Dorsolateral prefrontal cortex (tissue), 122 donors: ENCODE measurements at places on chromosomes 7 and 10. TPM values are rescaled to one million over a fixed set of nuclear protein-coding genes. Genes with fewer than 3 reads are reported as not detected.

The TMEM273 gene
- 19.9 TPM for total RNA-seq

The AGBL3 gene
- total RNA-seq, result 6.3 TPM

The LIPN gene
- not detected for total RNA-seq

The THNSL1 gene
- total RNA-seq, result 5.6 TPM

The LRRD1 gene
- total RNA-seq, result 0.54 TPM

The BMPER gene
- total RNA-seq, result 28.4 TPM

DNA sequence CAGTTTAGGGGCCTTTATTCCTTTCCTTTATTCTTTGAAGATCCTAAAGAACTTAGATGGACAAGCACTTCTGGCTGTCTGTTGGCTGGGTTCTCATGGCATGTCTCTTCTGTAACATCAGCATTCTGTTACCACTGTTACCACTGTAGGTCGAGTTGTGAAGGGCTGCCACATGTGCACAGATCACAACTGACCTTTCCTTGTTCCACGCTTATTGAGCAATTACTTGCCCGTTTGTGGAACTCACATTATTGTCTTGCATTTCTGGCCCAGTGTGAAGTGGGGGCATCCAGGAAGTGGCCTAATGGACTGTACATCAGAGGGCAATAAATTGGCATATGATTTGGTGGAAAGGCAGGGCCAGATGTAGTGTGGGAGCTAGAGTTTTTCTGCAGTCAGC, 23.7 kb downstream of the GBF1 start:
- no peak for DNase-seq

DNA sequence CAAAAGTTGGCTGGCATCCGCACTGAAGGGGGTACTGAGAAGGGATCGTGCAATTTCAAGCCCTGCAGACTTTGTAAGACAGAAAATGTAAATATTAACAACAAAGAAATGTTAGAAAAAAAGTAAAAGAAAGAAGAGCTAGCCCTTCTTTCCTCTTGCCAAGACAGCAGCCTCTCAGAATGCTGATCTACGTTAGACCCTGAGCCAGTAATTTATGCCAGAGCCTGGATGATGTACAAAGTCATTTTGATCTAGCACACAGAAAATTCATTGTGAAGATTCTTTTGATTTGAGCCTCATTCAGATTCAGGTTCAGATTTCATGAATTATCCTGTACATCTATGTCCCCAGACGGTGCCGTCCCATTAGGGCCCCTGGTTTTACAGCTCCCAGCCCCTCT, 105.2 kb downstream of the PRKCQ start:
- no peak for DNase-seq

DNA sequence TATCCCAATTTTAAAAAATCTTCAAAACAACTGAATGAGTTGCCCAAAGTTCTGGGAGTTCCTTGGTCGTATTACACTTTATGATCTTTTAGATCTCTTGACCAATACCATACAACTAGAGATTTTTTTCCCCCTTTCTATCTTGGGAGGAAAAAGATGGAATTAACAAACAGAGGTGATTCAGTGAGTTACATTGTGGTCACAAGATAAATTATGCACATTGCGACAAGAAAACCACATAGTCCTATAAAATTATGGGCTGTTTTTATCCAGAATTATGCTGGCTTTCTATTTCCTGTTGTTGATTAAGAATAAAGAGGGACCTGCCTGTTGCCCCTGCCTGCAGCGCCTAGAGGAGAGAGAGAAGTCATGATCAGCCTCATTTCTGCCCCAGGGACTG, 8.2 kb upstream of the SGPL1 start:
- DNase-seq, result no peak

DNA sequence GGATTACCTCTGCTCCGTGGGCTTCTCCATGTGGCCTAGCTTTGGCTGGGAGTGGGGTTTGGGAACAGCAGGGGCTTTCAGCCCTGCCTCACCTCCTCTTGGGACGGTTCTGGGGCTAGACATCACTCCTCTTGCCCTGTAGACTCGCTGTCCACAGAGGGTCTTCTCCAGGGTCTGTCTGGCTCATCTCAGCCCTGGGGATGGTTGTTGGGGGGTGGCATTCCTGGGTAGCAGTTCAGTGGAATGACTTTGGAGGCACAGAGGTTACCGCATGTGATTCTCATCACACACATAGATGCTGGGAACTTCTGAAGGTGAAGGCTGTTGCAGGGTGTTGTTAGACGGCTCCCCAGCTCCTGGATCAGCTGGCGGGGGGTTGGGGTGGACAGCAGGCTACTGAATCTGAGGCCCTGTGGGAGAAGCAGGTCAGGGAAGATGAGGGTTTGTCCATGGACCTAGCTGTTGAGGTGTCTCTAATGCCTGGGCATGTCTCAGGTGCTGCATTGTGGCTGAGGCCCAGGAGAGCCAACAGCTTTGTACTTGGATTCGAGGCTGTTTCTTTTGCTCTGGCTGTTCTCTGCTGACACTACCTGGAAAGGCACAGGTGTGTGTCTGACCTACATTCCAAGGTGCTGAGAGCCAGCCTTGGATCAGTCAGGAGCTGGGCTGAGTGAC, 23.8 kb downstream of the RAMP3 start:
- peak; percentile 6 for DNase-seq

GRCh38 chr7:158428837-158429753, 158.5 kb downstream of the PTPRN2 start:
- no peak for DNase-seq

DNA sequence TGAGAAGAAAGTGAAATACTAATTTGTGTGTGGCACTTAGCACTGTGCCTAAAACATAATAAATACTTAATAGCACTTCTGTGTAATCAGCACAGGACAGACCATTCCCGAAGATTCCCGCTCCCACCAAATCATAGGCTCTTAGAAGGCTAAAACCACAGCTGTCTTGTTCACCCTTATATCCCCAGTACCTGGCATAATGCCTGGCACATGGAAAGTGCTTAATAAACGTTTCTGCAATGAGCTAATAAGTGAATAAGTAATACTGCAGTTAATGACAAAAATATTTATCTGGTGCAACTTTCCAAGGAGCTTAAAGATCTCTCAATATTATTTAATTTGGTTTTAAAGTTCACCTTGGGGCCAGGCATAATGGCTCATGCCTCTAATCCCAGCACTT, 43.2 kb downstream of the MTURN start:
- no peak for DNase-seq

- no peak for DNase-seq
Measured at GRCh38 chr7:129386506-129386905, 47.7 kb upstream of the STRIP2 start.

DNA sequence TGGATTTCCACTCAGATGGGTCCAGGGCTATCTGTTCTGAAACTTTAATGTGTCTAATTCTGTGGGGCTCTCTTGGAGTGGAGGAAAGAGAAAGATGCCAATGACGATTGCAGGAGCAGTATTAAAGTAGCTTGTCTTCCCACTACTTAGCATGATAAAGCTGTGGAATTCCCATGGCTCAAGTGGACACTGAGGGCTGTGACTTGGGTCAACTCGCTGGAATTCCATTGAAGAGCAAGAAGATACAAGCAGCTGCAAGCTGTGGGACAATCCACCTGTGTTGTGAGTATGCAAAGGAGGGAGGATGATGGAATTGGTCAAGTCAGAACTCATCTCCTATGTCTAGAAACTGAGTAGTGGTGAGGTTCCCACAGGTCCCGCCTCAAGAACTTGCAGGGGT, 154.2 kb upstream of the MINDY3 start:
- no peak for DNase-seq

DNA sequence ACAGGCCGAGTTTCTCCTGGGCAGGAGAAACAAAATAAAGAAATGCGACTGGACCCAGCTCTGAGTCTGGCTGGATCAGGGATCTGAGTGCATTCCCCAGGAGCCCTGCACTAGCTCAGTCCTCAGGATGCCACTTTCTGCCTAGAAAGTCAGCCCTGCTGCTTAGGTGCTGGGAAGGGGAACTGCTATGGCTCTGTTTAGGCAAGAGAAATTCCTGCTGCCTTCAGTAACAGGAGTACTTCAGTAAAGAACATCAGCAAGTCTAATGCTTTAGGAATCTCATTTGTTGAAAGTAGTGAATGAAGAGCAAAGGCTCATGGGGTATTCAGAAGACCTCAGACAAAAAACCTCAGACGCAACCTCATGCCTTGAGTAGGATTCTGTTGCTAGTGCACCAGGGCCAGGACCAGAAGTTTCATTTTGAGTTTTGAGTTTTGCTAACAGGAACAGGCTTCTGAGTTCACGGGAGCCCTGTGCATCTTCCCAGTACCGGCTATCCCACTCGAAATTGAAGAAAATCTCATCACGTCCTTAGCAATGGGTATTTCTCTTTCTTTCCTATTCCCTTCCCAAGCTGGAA, 170.8 kb upstream of the CDCA7L start:
- DNase-seq, result no peak

DNA sequence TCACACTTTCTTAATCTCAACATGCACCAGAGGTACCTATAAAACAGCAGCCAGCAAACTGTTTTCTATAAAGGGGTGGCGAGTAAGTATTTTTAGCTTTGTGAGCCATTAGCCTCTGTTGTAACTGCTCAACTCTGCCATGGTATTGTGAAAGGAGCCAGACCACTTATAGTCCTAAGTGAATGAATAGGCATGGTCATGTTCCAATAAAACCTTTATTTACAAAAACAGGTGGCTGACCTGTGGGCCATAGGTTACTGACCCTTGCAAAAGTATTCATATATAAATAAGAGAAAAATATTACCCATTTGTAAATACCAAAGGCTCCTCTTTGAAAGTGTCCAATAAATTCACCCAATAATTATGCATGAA, 50.3 kb downstream of the ICA1 start:
- no peak for DNase-seq

DNA sequence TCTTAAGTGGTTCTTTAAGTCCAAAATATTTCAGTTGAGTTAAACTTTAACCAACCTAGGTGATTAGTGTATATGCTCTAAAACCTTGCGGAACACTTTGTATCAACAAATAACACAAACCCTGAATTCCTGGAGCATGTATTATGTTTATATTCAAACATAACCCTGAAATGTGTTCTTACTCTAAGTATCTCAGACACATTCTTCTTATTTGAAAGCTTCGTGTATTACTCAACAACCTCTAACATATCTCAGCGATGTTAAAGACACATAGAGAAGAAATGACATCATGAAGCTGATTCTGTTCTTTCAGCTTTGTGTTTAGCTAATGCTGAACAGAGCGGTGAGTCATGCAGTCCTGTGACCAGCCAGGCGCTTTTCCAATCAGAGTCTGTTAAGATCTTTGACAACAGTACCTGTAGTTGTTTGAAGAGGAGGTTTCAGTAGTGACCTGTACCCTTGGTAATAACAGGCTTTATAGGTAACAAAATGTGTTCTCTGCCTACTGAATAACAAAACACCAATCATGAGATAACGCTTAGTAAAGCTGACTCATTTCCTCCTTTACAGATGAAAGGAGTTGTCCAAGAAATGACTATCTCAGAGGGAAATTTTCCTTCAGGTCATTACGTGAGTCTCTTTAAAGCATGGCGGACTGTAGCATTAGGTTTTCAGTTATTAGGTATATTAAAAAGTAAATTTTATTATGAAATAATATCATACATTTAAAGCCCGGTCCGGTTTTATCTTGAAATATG, 67.3 kb upstream of the KLF6 start:
- DNase-seq, result no peak

DNA sequence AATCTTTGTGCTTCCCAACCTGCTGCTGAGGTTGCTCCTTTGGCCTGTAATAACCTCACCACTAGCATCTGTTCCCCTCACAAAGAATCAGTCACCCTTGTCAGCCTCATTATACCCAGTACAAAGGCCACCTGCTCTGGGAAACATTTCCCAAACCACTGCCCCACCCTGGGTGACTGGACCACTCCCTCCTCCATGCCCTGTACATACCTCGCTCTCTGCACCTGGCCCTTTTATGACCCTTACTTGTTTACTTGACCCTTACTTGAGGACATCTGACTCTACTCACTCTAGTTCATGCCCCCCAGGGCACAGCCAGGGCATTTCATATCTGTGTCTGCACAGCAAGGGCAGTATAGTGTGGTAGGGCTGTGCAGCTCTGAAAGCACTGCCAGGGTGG, 21.4 kb upstream of the AOC1 start:
- DNase-seq, result no peak

DNA sequence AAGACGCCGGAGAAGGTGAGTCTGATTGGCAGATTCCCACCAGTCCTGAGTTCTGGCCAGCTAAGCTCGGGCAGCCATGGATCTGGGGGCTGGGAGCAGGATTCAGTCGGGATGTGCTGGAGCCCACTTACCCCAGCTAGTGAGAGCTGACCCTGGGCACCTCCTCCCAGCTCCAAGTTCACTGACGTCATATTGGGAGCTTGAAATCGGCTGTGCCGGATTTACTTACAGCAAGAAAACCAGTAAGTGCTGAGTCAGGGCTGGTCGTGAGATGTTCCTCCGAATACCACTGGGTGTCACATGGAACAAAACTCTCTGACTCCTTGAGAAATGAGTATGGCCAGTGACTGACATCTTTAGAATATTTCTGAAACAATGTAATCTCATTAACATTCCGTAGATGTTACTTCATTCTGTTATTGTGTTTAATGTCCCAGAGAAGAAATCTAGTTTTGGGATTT, 621.2 kb downstream of the SDK1 start:
- no peak for DNase-seq

- DNase-seq, result no peak
Measured at GRCh38 chr10:89416465-89416864, 2.1 kb downstream of the IFIT5 start.

GRCh38 chr7:155228894-155229293, 68.8 kb upstream of the INSIG1 start:
- DNase-seq, result no peak

DNA sequence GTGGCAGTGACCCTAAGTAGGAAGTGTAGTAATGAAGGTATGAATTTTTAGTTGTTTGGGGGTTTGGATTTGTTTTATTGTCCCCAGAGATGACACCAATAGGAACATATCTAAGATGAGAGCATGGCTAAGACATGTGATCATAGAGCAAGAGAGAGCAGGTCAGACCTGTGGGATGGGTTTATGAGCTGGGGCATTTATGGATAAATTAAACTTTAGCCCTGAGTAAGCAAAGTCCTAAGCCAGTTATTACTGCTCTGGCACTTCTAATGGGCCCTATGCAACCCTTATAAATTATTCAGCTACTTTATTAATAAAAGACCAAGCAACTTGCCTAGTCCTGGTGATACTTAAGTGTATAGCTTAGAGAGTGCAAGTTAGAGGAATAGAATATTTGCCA, 85.1 kb downstream of the LRRC4 start:
- DNase-seq, result no peak

- DNase-seq, result no peak
Measured at GRCh38 chr7:111076205-111076604, 14.7 kb upstream of the LRRN3 start.

- DNase-seq, result no peak
Measured at GRCh38 chr7:112985377-112985987, 101.1 kb downstream of the GPR85 start.

GRCh38 chr10:31299119-31299518, 19.9 kb upstream of the ZEB1 start:
- no peak for DNase-seq

DNA sequence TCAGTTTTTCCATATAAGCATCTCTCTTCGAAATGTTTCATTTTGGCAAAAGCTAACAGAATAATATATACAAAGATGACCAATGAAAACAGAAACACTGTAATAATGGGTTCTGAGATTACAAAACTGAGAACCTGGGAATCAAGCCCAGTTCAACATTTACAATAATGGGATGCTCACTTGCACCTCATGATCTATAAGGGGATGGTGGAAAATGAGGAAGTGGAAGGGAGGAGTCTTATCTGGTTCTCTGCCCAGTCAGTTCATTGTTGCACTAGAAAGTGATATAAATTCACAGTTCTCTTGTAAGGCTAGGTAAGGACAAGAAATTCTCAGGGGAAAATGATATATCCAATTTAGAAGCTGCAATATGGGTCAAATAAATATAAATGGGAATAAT, 31.7 kb upstream of the RHOBTB1 start:
- no peak for DNase-seq

- DNase-seq, result no peak
Measured at GRCh38 chr7:80412842-80413241, 99.0 kb downstream of the GNAT3 start.
